ENCODE measurements at places on chromosomes 2 and 18.

- DNase-seq = no peak
Measured at GRCh38 chr2:46087492-46087891, 209.7 kb upstream of the EPAS1 start.

DNA sequence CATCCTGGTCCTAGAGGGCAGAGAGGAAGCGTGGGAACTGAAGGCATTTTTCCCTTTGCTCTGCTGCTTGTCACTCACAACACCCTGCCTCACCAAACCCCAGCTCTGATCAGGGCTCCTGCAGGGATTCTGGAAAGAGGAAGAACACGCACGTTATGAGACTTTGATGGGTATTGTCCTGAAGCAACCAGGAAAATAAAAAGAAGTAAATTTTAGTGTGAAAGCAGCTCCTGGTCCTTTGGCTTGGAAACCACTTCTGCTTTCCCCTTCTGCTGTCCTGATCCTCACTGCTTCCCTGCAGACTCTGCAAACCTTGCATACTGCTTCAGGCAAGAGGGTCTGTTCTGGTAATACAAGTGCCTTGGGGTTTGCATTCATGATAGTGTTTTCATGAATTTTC, 164.1 kb downstream of the SLC8A1 start:
- DNase-seq = no peak

DNA sequence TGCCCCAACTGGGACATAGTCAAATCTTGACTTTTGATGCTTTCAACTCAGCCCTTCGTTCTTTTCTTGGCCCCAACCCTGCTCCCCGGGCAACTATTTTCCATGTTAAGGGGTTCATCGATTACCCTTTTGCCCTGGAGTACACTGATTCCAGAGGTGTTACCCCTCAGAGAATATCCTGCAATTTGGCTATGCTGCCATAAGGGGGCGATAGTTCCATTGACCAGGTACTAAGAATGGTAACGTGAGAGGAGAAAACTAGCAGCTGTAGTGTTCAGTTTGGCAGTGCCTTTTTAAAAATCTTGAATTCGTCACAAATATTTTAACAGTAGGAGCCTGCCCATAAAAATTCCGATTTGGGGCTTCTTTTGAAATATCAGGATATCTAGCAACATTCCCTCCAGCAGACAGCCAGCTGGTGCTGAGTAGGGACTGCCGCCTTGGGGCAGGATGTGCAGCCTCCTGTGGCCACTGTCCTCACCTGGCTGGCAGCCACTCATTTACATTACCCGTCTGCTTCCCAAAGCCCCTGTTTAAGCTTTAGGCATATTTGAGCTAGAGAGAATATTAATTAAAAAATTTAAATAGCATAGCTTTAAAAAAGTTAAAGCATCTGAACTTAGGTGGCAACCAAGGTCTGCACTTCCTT, 146.3 kb upstream of the SKOR2 start:
- no peak for DNase-seq

GRCh38 chr2:169415233-169415748, 53.0 kb upstream of the LRP2 start:
- DNase-seq = no peak

GRCh38 chr18:31618801-31619200, 27.1 kb downstream of the TTR start:
- no peak for DNase-seq

GRCh38 chr18:75810961-75811551, 383.6 kb upstream of the SMIM21 start:
- no peak for DNase-seq

- no peak for DNase-seq
Measured at GRCh38 chr2:242036653-242036950, 167.1 kb downstream of the RTP5 start.

- DNase-seq = no peak
Measured at GRCh38 chr2:11379558-11379957, 35.1 kb upstream of the ROCK2 start.

DNA sequence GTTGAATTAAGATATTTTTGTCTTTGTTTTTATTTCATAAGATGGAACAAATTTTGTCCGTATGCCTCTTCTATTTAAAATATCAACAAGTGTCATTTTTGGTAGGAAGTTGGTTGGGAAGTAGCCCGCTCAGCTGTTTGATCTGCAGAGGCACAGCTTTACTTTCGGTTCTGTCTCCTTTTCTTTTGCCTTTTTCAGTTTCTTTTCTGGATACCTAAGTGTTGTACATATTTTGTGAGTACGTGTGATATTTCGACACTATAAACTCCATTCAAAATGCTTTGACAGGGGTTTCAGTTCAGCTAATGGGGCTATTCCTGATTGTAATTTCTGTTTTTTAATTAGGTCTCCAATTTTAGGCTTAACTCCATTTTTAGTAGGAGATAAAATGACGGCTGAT, 1785.0 kb upstream of the LRRTM1 start:
- no peak for DNase-seq

DNA sequence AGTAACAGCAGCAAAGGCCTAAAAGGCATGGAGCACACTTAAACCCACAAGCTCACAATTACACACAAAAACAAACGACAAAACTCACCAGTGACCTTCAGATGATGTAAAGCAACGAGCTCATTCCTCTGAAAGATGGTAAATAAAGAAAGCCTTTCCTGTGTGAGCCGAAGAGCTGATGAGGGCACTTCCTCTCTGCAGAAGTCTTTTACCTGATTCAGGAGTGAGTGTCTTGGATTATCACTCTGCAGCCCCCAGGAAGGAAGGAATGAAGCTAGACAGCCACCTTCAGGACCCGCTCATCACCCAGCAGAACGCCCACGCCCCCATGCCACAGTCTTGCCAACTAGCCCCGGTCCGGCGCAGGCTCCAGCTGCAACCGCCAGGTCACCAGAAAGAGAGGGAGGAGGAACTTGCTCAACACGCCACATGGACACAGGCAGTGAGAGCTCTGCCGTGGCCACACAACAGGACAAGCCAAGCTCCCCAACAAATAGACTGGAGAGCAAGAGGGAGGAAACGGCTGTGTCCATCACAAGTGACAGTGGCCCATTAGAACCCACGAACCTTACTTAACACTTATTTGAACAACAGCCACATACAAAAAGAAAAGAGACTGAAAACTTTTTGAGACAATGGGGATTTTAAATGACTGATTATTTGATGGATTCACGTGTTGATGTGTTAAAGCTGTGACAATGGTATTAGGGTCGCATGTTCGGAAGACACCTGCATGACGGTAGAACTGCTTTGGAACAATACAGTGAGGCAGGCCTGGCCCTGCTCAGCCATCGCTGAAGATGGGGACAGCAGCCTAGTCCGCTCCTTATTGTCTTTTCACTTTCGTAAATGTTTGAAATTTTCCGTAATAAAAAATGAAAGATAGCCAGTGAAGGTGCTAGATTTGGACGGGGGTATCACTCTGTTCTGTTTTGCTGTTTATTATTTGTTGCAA, 127.3 kb downstream of the HDAC4 start:
- no peak for DNase-seq

- DNase-seq = no peak
Measured at GRCh38 chr2:164055623-164056022, 319.8 kb upstream of the FIGN start.

GRCh38 chr18:78001811-78002210, 752.2 kb downstream of the GALR1 start:
- DNase-seq = no peak

DNA sequence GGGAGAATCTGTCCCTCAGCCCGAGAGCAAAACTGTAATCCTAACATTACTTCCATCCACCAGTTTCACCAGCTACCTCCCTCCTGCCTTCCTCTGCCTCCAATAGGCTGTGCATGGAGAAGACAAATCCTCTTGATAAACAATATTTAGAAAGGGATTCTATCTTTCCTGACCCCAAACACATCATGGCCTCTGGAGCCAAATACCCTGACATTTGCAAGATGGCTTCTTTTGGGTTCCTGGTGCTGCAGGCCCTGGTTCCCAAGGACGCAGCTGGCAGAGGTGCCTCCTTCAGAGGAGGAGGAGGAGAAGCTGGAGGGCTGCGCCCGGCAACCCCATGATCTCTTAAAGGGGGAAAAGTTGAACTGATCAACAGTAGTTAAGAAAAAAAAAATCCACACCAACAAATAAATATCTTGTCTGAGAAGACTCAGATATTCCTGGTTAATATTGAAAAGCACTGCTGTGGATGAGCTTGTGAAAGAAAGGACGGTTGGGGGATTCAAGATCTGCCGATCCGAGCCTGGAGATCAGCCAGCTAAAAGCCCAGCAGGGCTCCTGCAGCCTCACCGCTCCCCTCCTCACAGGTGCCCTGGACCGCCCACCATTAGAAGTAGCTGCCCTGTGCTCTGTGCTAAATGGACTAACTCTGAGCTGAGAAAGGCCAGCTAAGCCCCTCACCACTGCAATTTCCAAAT, 116.8 kb downstream of the MSH2 start:
- no peak for DNase-seq

DNA sequence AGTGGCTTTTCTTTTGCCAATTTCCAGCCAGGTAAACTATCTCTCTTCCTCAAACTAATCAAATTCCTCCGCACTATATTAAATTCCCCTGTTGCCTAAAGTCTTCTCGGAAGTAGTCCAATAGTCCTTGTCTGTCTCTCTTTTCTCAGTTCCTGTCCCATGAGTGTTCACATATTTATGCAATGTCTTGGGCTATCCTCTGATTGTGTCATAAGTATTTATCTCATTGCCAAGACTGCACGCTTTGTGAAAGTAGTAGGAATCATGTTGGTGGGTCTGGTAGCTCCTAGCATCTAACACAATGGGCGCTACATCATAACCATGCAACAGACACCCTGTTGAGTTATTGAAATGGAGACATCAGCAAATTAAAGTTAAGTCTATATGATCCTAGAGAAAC, 59.9 kb upstream of the POU3F3 start:
- DNase-seq = no peak

GRCh38 chr18:33051407-33051806, 278.6 kb upstream of the KLHL14 start:
- DNase-seq = no peak

DNA sequence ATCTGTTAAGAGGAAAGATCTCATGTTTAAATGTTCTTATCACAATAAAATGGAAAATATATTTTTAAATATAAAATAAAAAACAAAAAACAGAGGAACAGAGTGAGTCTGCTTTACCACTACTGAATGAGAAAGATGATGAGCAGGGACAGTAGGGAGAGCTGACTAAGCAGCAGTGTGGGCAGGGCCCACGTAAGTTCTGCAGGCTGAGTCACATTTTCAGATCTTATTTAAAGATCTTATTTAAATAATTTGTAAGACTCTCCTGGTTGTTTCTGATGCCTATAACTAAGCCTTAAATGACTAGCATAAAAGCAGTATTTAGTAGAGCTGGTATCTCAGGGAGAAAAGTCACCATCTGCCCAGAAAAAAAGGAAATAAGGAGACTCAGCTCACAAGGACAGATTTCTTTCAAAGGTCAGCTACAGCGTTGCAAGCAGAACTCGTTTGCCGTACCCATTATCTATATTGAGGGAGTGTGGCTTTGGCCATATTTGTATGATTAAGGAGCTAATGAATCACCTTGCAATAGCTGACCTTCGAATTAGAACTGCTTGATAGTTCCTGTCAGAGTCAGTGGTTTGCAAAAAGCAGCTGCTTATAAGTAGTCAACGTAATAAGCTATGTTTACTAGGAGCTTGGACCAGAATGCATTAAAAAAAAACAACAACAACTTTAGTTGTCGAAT, 322.1 kb upstream of the CHAC2 start:
- DNase-seq = no peak

- DNase-seq = no peak
Measured at GRCh38 chr18:5424903-5425664, 118.7 kb downstream of the EPB41L3 start.

- DNase-seq = no peak
Measured at GRCh38 chr2:120833127-120833675, 97.5 kb downstream of the GLI2 start.

GRCh38 chr2:100039291-100039980, 103.0 kb downstream of the AFF3 start:
- no peak for DNase-seq

All from stimulated activated CD4-positive, alpha-beta T cell treated with anti-CD3 and anti-CD28 coated beads, Interleukin-4, amount 100 ng/mL, for 1 hour (primary cell).